Right atrium auricular region (tissue), 2 donors: ENCODE measurements at places on chromosomes 3 and 15. TPM values are rescaled to one million over a fixed set of nuclear protein-coding genes. Genes with fewer than 3 reads are reported as not detected.

Gene SLC24A5
- not detected for total RNA-seq

DNA sequence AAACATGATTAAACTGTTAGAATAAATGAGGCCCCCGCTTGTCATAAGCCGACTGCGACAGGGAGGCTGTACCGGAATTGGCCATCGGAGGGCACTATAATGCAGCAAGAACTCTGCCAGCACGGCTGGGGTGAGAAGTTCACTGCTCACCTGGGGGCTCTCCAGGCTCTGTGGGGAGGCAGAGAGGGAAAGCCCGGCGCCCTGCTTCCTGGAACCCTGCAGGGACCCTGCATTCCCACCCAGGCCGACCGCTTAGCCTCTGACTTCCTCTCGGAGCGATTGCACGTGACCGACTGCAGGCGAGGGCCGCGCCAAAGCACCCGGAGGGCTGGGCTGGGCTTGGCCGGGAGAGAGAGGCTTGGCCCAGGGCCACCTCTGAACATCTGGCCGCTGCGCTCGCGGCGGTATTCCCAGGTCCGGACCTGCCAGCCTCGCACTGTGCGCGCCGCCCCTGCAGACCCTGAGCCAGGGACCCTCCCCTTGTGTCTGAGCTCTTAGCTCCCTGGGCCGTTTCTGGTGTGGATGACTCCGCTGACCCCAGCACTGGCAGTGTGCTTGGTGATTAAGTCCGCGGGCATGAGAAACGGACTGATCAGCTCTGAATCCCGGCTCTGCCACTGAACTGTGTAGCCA, 26.2 kb downstream of the DRD3 start:
- peak; percentile 74 for DNase-seq

DNA sequence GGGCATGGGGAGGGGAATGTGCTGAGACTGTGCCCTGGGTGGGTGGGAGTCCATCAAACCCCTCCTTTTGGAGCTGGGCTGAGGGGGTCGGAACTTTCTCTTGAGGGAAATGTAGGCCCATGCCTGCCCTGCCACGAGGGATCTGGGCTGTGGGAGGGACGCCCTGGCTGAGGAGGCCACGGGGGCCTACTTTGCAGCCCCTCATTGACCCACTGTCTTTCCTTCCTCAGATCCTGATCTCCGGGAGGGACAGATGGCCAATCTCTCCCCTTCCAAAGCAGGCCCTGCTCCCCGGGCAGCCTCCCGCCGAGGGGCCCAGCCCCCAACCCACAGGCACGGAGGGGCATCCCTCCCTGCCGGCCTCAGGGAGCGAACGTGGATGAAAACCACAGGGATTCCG, 25.3 kb downstream of the LOXL1 start:
- no peak for DNase-seq

Gene EAF1
- 9.7 TPM for total RNA-seq

Gene NR2E3
- total RNA-seq, result not detected

DNA sequence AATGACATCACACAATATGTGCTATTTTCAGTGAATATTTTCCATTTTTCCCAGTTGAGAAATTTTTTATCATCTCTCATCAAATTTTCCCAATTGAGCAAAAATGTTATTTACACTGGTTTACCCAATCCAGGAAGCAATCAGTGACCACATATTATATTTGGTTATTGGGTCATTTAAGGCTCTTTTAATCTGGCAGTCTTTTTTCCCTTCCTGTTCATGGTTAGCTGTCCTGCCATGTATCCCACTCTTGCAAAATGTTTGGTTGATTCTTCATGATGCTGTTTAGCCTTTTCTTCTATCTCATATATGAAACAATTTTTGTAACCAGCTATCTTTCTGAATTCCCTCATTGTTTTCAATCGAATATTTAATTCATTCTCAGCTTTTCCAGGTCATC, 626.0 kb downstream of the RBMS3 start:
- no peak for DNase-seq

DNA sequence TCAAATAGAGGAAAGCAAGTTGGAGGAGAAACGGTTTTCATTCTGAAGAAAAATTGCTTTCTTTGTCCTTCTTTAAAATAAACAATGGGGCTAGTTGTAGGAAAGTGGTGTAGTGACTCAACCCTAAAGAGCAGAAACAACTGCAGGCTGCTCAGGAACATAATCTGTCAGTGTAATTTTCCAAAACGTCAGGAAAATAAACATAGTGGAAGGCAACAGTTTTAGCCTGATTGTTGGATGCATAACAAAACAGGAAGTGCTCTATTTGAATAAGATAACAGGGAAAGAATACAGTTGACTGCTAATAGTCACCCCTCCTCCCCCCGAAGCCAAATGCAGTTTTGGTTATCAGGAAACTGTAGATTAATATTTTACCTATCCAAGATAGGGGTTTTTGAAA, 167.6 kb downstream of the ECT2 start:
- no peak for DNase-seq

- no peak for DNase-seq
These were observed 112.7 kb downstream of the KLF13 start for GRCh38 chr15:31439328-31439727.

Gene FOXB1
- not detected for total RNA-seq

Gene GOLGA6L4
- 0.94 TPM for total RNA-seq

DNA sequence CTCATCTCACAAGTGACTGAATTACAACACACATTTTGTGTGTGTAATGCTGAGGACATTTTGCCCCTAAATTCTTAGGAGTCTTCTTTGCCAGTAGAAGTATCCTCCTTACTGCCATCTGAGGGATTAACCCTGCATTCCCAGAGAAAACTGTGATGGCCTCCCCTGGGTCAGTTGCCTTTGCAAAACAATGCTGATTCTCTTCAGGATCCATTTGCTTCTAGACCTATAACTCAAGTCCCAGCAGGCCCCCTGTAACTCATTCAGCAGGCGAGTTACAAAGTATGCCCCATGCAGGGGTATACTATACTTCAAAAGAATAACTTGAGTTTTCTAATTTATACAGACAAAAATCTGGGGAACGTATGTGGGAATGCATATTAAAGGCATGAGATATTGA, 6.6 kb upstream of the MCF2L2 start:
- DNase-seq, result no peak

Gene SLC22A13
- total RNA-seq, result not detected

DNA sequence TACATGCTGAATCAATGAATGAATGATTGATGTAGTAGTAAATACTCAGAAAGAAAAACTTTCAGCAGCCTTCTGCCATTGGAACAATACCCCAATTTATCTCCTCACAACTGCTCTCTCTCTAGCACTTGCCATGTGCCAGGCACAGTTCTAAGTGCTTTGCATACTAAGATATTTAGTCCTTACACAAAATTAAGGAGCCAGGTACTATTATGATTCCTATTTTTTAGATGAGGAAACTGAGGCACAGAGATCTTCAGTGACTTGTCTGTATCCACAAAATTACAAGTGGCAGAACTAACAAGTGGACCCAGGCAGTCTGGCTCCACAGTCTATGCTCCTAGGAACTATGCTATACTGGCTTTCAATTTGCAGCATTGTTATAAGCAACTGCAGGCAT, 279.2 kb downstream of the LSAMP start:
- no peak for DNase-seq

Gene CEMIP
- total RNA-seq, result 0.22 TPM

DNA sequence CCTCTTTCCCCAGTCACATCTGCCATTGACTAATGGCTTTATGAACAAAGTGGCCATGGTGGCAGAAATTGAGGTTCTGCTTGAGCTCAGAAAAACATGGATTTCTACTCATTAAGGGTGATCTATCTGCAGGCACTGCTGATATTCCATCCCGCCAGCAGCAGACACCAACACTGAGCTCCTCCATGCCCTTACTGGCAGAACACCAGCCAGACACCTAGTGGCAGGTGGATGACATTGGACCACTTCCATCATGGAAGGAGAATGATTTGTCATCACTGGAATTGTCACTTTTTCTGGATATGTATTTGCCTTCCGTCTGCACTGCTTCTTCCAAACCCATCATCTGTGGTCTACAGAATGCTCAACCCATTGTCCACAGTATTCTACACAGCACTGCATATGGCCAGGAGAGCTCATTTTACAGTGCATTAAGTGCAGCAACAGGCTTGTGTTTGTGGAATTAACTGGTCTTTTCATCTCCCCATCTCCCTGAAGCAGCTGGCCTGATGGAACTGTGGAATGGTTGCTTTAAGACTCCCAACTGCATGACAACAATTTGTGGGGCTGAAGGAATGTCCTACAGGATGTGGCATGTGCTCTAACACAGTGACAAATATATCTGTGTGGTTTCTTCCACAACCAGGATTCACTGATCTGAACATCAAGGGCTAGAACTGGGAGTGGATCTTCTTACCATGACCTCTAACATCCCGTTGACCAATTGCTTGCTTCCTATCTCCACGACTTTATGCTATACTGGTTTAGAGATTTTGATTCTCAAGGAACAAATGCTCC, 103.4 kb downstream of the WNT7A start:
- no peak for DNase-seq

- DNase-seq, result no peak
These were observed 60.9 kb upstream of the NPHP3 start for GRCh38 chr3:132783152-132783551.

Gene B3GALNT1
- 27.6 TPM for total RNA-seq

Gene IL5RA
- 2.6 TPM for total RNA-seq

GRCh38 chr3:23637339-23637738, 168.4 kb upstream of the UBE2E1 start:
- DNase-seq, result no peak

DNA sequence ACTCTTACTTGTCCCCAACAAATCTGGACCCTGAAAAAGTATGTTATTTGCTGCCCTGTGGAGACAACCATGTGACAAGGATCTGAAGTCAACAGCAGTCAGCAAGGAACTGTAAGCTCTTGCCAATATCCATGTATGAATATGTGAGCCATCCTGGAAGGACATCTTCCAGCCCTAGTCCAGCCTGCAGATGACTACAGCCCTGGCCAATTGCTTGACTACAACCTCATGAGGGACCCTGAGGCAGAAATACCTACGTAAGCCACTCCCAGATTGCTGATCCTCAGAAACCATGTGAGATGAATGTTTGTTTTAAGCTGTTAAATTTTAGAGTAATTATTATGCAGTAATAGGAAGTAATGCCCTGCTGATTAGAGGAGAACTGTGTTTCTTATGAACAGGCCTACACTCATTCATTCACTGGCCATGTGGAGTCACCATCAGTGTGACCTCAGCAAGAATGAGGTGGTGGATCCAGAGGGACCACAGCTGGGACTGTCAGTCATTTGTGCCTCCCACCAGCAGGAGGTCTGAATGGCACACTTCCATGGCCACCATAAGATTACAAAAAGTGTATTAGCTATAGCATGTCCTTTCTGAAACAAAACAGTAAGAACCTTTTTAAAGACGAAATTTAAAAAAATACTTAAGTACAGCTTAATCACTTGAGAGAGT, 92.6 kb downstream of the TFDP2 start:
- DNase-seq, result no peak

Gene CFAP20DC
- not detected for total RNA-seq

Gene GOLGA6B
- total RNA-seq, result not detected

DNA sequence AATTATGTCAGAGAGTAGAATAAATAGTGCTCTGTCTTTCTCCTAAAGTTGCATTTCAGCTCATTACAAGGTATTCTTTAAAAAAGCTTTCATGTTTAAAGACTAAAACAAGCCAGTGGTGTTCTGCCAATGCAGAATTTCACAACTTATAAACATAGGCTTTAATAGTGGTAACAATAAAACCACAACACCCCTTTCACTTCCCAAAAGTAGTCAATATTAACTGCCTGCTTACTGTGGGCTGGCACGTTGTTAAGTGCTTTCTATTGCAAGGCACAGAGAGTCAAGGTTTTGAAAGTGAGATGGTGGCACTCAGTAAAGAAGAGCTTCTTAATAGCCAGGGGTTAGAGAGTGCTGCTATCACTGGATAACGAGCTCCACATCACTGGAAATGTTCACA, 8.4 kb upstream of the RTP1 start:
- DNase-seq, result no peak

DNA sequence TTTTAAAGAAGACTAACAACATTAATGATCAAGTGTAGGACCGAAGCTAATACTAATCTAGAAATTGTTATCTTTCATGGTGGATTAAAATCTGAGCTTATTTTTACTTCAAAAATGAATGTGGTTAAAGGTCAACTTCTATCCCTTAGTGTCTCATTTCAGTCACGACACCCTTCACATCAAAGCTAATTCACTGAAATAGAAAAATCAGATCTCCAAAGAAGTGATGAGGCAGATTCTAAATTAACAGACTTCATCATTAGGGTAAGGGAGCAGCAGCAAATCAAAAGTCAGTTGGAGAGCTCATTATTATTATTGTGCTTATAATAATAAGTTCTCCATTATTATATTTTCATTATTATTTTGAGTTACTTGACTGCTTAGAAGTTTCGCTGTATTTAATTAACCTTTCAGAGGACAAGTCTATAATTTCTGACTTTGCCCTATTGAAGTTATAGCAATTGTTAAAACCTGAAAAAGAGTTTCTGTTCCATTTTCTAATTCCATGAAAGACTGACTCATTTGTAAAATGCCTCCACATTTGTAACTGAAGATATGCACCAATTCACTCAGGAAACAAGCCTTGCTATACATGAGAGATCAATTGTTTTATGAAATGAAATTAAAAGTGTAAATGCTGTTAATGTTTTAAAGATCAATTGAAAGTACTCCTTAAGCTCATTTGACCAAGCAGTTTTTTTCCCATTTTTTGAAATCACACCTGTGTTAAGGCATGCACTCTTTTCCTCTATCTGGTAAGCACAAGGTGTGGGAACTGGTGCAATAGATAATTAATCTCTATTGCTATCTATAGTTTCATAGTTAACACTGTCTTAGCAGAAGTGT, 23.1 kb upstream of the CMC1 start:
- DNase-seq, result no peak

Gene GPR176
- total RNA-seq, result 6.7 TPM

Gene MOBP
- not detected for total RNA-seq
